ENCODE measurements at places on chromosomes 7 and 10.

DNA sequence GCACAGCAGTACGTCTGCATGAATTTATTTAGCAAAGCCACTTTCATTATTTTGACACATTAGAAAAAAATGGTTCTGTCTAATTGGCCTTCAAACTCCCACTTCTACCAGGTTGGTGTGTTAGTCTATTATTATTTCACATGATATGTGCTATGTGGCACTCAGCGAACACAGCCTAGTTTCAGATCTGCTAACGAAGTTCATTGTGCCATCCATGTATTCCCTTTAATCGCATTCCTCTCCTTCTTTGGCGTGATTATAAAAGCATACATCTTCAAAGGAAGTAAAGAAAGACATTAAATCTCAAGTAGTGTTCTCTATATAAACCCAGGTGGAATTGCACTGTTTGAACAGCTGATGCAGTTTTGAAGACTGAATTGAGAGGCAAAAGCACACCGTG lies 96.4 kb upstream of the CACNA2D1 start:
- DNase-seq, result no peak

GRCh38 chr7:44729949-44730590 lies 18.6 kb upstream of the ZMIZ2 start:
- DNase-seq, result no peak

- no peak for DNase-seq
Measured at GRCh38 chr7:137164251-137164650, 179.3 kb downstream of the PTN start.

DNA sequence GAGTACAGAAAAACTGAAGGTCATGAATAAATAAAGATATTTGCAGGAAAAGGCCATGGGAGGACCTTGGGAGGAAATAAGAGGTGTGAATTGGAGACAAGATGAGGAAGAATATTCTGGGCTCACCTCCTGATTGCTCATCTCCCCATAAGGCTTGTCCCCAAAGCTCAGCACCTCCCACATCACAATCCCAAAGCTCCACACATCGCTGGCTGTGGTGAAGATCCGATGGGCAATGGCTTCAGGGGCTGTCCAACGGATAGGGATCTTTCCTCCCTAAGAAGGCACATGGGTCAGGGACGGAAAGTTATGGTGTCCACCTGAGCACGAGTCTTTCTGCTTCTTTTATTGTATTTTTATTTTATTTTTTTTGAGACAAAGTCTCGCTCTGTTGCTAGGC lies 12.9 kb downstream of the ZYX start:
- DNase-seq, result no peak

DNA sequence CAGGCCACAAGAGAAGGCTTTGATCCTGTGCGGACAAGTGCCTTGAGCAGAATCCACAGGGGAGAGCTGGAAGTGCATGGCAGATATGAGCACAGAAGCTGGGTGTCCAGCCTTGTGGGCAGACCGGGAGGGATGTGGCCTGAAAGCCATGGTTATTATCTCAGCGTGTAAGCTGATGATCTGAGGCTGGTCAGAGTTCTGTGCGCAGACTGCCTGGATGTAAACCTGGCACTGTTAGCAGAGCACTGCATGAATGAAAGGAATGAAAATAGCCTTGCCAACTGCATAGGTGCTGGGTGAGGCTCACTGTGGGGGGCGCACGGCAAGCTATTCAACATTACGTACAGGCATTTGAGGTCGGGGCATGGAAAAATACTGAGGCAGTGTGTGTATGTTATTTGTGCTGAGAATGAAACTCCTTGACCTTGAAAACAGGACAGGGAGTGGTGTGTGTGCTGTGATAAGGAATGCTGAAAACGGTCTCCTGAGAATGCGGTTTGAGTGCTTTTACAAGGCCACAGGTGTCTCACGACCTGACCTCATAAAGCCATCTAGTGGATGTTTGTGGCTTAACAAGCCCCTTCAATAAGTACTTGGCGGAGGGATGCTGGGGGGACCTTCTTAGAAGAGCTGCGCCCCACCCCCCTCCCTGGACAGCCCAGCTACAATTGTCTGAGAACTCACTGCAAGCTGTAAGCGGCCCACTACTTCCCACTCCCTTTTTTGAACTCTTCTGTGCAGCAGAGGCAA lies 18.7 kb downstream of the AKR1C1 start:
- DNase-seq, result no peak

DNA sequence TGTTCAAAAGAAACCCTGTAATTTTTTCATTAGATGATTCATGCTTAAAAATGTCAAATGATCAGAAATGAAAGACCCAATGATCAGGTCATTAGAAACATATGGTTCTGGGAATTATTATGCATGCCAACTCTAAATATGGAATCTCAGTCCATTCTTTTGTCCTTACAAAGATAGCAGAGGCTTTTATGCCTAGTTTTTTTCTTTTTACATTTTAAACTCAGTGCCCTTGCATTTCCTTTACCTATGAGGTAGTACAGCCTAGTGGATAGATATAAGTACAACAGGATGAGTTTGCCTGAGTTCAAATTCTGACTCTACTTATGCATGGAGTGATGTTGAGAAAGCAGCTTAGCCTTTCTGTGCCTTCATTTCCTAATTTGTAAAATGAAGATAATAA lies 392.9 kb downstream of the SUGCT start:
- no peak for DNase-seq

DNA sequence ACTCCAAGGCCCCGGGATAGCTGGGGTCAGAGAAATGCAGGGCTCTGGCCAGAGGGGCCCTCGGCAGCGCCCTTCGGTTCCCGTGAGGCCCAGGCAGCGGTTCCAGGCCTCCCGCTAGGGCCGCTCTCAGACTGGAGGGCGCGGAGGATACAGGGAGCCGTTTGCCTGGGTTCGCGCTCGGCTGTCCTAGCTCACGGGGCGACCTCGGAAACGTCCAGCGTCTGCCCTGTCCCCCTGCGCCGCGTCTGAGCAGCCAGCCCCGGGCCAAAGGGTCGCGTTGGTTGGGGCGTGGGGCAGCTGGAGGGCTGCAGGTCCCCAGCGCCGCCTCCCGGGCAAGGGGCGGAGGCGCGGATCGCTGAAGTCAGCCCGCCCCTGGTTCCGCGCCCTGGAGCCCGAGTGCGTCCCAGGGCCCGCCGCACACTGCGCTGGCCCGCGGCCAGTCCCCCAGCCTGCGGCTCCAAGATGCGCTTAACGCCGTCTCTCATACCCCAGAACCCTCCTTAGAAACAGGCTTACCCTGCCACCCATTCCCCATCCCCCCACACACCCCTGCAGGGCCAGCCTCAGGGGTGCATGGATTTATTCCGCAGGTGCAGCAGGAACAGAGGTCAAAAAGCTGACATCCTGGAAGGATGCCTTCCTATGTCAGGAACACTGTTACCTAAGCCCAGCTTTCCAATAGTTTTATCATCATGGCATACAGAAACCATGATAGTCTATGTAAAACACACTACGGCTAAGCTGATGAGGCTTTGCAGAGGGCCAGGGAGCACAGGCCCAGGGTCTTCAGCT lies 22.1 kb upstream of the OPN4 start:
- DNase-seq, result no peak

DNA sequence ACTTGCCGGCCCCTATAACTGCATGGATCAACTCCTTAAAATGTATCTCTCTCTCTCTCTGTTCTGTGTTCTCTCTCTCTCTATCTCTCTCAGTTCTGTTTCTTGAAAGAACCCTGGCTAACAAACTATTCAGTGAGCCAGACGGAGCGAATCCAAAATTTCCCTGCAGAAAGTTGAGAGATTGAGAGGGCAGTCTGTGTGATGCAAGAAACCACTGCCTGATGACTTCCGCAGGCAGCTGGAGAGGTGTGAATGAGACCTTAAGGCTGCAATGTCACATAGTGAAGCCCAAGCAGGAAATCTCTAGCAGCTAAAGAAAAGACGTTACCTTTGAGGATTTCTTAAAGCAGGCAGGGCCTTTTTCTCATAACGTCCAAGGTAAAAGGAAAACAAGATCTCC lies 17.3 kb downstream of the FAM107B start:
- DNase-seq, result no peak

DNA sequence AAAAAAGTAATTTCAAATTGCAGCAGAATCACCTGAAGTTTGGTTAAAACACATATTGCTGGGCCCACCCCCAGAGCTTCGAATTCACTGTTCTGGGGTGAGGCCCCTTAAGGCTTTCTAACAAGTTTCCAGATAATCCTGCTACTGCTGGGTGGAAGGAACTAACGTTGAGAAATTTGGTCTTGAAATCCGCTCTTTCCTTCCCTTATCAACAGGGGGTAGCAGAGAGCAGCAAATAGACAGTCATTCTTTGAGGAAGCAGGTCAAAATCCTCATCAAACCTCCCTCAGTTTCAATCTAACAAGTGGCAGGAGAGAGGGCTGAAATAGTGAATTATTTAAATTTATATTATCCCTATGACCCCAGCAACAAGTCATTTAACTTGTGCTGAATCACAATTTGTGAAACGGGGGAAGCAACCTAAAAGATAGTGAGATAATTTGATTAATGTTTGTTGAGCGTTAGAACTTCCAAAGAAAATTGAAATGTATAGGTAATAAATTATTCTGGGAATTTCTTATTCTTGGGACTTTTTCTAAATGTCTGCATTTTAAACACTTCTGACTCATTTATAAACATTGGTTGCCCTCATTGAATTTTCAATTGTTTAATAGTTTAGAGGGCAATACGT lies 21.7 kb upstream of the MALSU1 start:
- peak; percentile 40 for DNase-seq

- DNase-seq, result peak; percentile 65
Measured at GRCh38 chr7:30564243-30564892, 30.3 kb upstream of the GARS1 start.

- no peak for DNase-seq
Measured at GRCh38 chr7:133863362-133864061, 263.6 kb upstream of the LRGUK start.

GRCh38 chr10:113335592-113335991 lies 217.3 kb upstream of the HABP2 start:
- DNase-seq, result no peak

- no peak for DNase-seq
Measured at GRCh38 chr10:90741926-90742565, 115.8 kb downstream of the HTR7 start.

GRCh38 chr10:274866-275265 lies 139.6 kb downstream of the ZMYND11 start:
- DNase-seq, result no peak

DNA sequence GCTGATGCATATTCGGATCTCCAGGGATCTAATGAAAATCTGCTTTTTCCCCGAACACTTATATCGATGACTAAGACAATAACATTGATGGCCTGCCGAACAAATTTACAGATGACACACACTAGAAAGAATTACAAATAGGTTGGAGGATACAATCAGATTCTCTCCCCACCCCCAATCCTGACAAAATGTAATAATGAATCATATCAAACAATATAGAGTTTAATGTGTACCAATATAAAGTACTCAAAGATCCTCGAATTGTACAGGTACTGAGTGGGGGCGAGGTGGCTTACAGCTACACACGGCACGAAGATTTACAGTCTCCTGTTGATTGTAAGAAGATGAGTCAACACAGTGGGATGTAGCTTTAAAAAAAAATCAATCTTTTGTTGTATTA lies 182.7 kb upstream of the MKLN1 start:
- no peak for DNase-seq

DNA sequence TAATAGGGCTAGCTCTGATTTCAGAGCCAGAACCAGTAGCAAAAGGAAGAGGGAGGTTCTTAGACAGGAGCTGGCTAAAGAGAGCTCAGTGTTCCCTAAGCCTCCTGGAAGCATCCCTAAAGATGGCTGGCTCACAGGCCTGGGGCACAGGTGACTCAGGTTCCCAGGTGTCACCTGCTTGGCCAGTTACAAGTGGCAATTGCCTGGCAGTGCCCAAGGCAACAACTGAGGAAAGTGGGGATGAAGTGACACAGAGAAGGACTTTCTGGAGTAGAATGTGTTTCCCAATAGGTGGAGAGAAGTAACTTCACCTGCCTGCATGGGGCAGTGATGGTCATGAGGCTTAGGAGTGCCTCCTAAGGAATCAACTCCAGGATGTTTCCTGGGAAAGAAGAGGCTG lies 66.5 kb upstream of the EEPD1 start:
- no peak for DNase-seq

- DNase-seq, result no peak
Measured at GRCh38 chr7:45092100-45092930, 3.5 kb upstream of the NACAD start.

- no peak for DNase-seq
Measured at GRCh38 chr7:138630059-138630610, 71.0 kb downstream of the SVOPL start.

DNA sequence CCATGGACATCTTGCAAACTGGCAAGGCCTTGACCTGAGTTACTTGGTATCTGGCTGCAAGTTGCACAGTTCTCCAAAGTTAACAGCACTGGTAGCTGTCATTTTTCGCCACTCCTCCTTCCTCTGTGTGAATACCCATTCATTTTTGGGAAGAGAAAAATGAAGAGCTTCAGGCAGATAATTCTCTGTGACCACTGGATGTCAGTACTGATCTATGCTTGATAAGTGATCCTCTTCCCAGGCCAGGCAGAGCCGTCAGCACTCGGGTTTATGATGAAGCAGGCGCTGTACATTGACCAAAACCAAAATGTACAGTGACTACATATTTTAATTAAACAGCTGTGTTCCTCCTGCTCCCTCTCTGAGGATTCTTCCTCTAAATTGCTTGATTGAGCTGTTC lies 55.9 kb upstream of the PDZD8 start:
- no peak for DNase-seq

DNA sequence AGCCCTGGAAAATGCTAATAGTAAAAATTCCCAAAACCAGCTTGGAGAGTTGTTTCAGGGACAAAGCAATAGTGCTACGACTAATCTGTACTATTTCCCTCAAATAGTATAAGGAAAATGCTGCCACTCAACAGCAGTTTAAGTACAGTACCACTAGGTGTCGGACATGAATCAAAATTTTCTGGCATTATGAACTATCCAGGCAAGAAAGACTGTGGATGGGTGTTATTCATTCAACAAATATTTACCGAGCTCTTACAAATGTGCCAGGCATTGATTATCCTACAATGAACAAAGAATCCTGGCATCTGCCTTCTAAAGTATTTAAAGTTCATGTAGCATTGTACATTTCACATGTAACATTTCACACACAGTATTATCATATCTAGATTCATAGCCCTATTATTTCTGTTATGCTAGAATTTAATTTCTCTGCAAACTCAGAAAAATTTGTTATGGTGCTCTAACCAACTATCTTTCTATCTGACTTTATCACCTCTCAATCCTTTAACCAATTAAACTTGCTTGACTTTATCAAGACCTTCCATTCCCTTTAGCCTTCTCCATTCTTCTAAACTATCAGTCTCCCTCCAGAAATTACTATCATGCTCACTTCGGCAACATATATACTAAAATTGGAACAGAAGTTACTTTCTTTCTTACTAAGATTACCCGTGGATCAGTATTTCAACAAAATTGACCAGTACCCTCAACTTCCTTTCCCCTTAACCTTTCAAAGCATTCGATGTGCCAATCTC lies 80.6 kb downstream of the ARHGAP21 start:
- DNase-seq, result no peak

GRCh38 chr7:49398746-49399145 lies 374.7 kb upstream of the VWC2 start:
- no peak for DNase-seq

All from GM19239 (cell line).